ENCODE measurements at places on chromosomes 16 and 17.
A peak's percentile ranks its signal among the peaks of the same experiment; 100 is the strongest.

GRCh38 chr16:15653227-15653626, 3.2 kb downstream of the NDE1 start:
- peak; percentile 72 for DNase-seq

- DNase-seq: peak; percentile 96
These were observed 4.9 kb downstream of the TNRC6C start for GRCh38 chr17:77963441-77963840.

- DNase-seq: no peak
These were observed 41.3 kb downstream of the GP2 start for GRCh38 chr16:20285993-20286499.

DNA sequence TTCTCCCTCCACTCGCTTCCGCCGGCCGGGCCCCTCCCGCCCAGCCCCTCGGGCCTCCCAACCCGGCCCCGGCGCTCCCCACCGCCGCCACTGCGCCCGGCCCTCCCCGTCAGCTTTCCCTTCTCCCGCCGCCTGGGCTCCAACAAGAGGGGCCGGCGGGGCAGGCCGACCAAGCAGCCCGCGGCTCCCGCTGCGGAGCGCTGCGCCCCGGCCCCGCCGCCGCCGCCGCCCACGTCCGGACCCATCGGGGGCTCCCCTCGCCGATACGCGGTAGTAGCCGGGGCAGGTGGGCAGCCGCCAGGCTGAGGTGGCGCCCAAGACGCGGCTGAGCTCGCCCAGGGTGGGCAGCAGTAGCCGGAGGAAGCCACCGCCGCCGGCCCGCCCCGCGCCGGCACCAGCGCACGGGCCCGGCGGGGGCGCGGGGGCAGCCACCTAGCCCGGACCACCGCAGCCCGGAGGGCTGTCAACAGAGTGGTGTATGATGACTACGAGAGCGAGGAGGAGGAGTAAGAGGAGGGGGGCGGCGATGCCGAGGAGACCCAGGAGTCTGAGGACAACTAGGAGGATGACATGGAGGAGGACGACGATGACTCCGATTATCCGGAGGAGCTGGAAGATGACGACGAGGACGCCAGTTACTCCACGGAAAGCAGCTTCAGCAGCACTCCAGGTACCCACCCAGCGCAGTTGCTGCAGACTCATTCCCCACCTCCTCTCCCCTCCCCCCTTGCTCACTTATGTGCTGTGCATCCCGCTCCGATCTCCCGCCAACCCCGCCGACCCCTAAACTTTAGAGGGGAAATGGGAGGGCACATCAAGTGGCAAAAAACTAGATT, 498 bp downstream of the LRRC37B start:
- DNase-seq: peak; percentile 45

GRCh38 chr17:57928928-57929327, 26.3 kb downstream of the CUEDC1 start:
- DNase-seq: peak; percentile 89

DNA sequence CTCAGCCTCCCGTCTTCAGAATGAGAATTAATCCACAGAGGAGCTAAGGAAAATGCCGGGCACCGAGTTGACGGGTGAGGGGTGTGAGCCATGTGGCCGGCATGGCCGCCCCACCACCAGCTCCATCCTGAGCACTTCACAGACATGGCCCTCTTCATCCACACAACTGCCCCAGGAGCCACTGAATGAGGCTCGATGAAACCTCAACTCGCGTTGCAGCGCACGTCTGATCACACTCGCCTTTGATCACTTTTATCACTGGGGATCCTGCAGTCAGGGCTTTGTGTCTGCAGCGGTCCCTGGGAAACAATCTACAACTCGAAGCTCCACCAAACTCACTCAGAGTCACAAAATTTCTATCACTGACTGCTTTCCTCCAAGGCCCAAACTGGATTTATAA, 46.7 kb upstream of the CDR2 start:
- no peak for DNase-seq

- DNase-seq: peak; percentile 48
These were observed 424 bp downstream of the HOXB2 start for GRCh38 chr17:48544349-48545021.

- DNase-seq: no peak
These were observed 201.1 kb upstream of the CDH13 start for GRCh38 chr16:82425661-82426060.

- DNase-seq: no peak
These were observed 137.5 kb downstream of the ZFHX3 start for GRCh38 chr16:72910381-72910780.

- no peak for DNase-seq
These were observed 14.7 kb downstream of the RARA start for GRCh38 chr17:40323391-40324381.

- no peak for DNase-seq
These were observed 322.0 kb downstream of the MAF start for GRCh38 chr16:79278506-79278905.

DNA sequence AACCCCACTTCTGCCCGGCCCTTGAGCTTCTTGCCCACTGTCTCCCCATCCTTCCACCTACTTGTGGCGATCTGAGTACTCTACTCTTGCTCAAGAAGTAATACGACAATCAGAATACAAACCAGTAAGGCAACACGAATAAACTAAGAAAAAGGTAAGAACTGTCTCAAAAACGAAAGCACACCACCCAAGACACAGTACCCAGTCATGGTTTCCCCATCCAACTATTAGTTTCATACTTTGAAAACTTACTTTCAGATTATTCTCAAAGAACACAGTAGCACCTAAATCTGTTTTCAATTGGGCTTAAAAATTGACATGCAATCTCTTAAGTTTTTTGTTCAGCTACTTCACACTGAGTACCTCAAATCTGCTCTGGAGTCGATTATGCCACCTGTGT, 13.9 kb downstream of the GINS2 start:
- DNase-seq: no peak

GRCh38 chr16:15523939-15524338, 89.6 kb downstream of the BMERB1 start:
- DNase-seq: no peak

- DNase-seq: no peak
These were observed 222.0 kb downstream of the SLC39A11 start for GRCh38 chr17:72870367-72870985.

DNA sequence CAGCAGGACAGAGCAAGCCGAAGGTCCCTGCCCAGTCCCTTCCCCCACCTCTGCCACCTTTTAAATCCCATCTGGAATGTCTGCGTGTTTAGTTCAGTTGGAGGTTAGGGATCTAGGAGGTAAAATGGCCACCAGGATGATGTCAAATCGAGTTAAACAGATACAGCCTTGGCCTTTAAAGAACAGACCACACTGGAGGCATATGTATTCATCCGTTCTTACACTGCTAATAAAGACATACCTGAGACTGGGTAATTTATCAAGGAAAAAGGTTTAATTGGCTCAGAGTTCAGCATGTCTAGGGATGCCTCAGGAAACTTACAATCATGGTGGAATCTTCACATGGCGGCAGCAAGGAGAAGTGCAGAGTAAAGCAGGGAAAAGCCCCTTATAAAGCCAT, 167.8 kb upstream of the CACNG5 start:
- DNase-seq: no peak

- DNase-seq: no peak
These were observed 1.4 kb downstream of the CENPN start for GRCh38 chr16:81008505-81008789.
